ENCODE measurements at places on chromosomes 12 and 14.

DNA sequence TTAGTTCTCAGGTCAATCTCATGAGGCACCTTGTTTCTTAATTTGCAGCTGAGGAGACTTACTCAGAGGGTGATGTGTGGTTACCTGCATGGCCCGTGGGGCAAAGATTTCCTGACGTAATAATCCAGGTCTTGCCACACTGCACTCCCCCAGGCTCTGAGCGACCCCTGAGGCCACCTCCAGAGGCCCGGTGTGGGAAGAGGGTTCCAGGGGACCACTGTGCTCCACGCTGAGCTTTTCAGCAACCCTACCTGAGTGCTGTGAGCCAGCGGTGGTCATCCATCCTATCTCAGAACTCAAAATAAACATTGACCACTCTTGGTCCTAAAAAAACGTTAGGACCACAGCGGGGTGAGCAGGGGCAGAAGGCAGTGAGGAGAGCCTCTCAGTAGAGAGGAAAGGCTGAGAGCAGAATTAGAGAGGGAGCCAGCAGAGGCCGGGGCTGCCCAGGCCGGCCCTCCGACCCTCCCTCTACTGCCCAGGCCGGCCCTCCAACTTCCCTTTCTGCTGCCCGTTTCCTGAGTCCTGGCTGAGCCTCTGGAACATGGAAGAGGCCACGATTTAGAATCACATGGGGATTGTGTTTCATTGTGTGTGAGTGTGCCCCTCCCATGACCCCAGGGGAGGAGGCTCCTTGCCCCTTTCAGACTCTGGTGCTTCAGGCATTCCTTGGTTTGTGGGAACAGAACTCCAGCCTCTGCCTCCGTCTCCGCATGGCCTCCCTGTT is 188.2 kb upstream of the DIO3 start:
- DNase-seq = no peak

GRCh38 chr12:20047901-20048300 is 320.4 kb upstream of the PDE3A start:
- DNase-seq = no peak

- DNase-seq = no peak
Observed at GRCh38 chr12:82069931-82070514, 288.2 kb downstream of the CCDC59 start.

DNA sequence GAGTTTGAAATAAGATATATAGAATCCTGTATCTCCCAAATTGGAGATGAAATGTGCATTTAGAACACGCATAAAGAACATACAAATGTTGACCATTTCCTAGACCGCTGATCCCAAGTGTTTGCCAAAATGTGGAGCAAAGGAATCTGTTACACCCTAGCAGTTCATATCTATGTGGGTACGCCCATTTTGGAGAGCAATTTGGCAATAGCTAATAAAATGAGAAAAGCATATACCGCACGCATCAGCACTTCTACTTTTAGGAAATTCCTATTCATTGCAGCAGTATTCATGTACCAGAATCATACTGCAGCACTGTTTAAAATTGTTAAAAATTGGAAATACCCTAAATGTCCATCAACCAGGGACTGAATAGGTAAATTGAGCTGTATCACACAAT is 937.8 kb downstream of the BCL11B start:
- no peak for DNase-seq

GRCh38 chr12:47166365-47166764 is 86.6 kb upstream of the AMIGO2 start:
- no peak for DNase-seq

- no peak for DNase-seq
Observed at GRCh38 chr12:96227365-96228106, 33.4 kb downstream of the ELK3 start.

DNA sequence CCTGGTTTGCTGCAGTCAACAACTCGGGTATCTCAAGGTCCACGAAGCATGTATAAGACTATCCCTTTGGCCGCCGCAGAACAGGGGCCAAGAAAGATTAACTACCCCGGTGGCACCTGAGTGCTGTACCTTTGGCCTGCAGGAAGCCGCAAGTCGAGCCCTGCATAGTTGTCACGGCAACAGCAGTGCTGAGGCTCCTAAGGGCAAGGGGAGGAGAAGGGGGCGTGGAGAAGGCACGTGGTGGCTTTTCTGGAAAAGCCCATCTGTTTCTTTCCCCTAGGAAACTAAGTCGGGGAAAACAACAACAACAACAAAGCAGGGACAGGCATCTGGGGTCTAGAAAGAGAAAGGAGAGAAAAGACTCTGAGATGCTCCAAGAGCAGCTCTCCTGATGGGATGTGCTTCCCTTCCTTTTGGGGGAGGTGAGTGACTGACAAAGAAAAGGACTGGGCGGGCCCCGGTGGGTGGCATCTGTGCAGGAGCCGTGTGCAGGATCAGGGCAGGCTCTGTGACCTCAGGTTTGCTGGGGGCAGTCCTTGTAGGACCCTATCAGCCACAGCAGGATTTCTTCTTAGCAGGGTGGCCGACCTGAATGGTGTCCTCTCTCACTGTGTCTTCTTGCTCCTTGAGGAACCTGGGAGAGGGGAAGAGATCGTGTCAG is 123.9 kb downstream of the PRMT8 start:
- no peak for DNase-seq

DNA sequence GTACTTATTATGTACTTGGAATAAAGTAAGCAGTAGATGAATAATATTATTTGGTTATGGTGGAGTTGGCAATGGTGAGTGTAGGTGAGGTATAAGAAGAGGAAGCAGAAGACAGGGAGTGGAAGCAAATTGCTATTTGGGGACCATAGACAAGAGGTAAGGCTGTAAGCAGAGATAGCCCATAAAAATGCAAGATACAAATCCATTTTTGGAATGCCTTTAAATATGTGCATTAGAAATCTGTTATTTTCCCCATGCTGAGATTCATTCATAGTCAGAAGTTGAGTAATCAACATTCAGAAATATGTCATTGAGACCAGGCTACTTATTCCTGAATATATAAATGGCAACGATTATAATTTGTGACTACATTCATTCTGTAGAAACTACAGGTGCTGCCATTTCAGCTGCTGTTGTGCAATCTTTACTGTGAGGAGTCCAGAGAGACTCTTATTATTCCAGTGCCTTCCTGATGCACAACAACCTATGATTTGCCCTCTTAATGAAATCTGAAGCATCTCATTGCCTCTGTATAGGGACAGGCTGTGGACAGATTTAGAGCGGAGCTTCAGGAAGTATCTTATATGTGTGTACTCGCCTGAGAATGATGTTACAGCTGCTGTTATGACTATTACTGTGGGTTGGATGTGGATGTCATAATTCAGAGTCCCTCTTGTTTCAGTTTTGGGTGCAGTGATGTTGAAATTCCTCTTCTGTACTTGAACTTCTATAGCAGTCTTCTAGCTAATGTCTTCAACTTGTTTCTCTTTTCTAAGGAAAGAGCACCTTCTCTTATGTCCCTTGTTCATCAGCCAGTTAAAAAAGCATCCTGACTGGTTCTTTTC is 173.8 kb downstream of the NAV3 start:
- no peak for DNase-seq

- DNase-seq = no peak
Observed at GRCh38 chr12:114686773-114687500, 3.0 kb upstream of the TBX3 start.

DNA sequence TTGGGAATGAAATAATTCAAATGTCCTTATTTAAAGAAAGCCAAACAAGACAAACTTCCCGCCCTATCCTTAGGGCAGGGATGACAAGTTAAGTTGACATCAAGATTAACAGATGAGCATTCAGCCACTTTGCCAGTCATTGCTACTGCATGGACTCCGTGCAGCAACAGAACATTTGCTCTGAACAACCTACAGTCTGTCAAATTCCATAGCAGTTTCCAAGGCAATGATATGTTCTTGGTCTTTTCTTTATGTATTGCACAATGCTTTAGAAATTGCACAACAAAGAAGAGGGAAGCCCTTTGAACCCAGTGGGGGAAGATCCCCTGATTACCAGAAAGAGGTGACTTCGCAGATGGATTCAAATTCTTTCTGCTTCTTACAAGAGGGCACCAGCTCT is 269.8 kb downstream of the BCAT1 start:
- no peak for DNase-seq

GRCh38 chr12:45543887-45544286 is 185.6 kb upstream of the ARID2 start:
- DNase-seq = peak; percentile 8

DNA sequence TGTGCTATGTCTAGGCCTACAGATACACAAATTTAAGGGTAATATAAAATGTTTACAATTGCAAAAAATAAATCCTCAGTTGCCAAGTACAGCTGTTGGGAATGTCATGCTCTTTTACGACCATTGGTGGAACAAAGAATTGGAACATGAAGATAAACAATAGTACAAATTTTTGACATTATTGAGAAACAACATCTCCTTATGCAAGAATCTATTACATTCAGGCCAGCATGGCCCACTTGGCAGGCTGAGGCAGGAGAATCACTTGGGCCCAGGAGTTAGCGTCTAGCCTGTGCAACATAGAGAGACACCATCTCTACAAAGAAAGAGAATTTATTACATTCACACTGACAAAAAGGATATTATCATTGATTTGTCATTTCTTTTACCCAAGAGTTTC is 135.9 kb upstream of the NTF3 start:
- DNase-seq = no peak
